WERI-Rb-1 (cell line): ENCODE measurements at places on chromosomes 12 and 14.

DNA sequence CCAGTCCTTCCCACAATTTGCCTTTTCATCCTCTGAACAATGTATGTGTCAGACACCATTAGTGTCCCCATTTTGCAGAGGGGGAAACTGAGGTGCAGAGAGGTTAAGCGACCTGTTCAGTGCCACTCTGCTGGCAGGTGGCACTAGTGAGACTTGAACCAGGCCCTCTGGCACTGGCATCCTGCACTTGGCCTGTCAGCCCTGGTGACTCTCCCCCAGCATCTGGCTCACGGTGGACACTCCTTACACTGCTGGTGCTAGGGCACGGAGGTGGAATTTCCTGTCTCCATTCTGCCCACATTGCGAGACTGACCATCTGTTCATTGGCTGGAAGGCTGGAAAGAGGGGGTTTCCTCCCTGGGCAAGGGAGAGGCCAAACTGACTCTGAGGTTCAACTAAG is 48.7 kb downstream of the CCNK start:
- DNase-seq = no peak

GRCh38 chr12:42969355-42969754 is 379.8 kb upstream of the PRICKLE1 start:
- no peak for DNase-seq

- DNase-seq = no peak
Measured at GRCh38 chr12:50740307-50740706, 23.6 kb upstream of the ATF1 start.

- DNase-seq = peak; percentile 17
Measured at GRCh38 chr12:130872179-130873096, 572 bp downstream of the RAN start.

GRCh38 chr14:66595394-66595793 is 87.4 kb downstream of the GPHN start:
- DNase-seq = no peak

DNA sequence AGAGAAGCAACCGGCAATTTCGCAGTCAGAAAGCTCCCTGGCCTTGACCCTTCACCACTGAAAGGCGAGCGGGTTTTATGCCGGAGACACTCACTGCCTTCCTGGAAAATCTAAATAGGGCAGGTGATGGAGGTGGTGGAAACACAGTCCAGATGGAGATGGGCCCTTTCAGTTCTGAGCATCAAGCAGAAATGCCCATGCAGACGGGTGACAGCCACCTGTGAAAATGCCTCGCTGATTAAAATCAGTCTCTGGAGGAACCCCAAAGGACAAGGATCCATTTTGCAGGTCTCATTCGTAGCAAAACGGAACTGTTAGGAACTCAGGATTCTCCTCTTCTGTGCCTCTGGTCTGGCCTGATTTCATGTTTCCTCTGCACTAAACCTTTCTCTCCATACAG is 74.2 kb downstream of the FZD10 start:
- DNase-seq = no peak

- no peak for DNase-seq
Measured at GRCh38 chr12:19704966-19705365, 265.7 kb downstream of the AEBP2 start.

DNA sequence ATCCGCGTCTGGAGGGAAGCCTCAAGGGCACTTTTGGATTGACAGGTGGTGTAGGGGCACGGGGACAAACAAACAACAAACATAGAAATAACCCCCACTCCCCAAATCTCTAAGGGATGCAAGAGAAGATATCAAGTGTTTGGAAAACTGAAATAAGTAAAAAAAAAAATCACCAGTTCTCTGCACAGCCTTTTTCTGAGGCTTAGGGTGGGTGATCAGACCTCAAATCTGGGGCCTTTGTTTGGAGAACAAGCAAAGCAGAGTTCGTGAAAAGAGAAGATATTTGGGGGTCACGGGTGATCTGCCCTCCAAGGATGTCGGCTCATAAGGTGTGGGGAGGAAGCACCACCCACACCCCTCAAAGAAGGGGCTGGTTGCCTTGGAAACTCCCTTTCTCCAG is 10.7 kb downstream of the TBX5 start:
- no peak for DNase-seq
